ENCODE measurements at places on chromosomes 16 and 17. TPM values are rescaled to one million over a fixed set of nuclear protein-coding genes. Genes with fewer than 3 reads are reported as not detected.

HAGHL gene
- polyA plus RNA-seq = 2.5 TPM

MT1M gene
- not detected for polyA plus RNA-seq

TNFSF13 gene
- polyA plus RNA-seq = 32.2 TPM

CD300E gene
- not detected for polyA plus RNA-seq

KRT15 gene
- not detected for polyA plus RNA-seq

NPIPA5 gene
- not detected for polyA plus RNA-seq

PIK3R5 gene
- polyA plus RNA-seq = 14.3 TPM

CCL13 gene
- polyA plus RNA-seq = not detected

YPEL2 gene
- 32.8 TPM for polyA plus RNA-seq

NPIPB9 gene
- not detected for polyA plus RNA-seq

CKLF gene
- polyA plus RNA-seq = 80.7 TPM

HOXB8 gene
- polyA plus RNA-seq = not detected

CBFA2T3 gene
- polyA plus RNA-seq = 0.14 TPM

KRT24 gene
- polyA plus RNA-seq = not detected

CCL5 gene
- polyA plus RNA-seq = 12.6 TPM

ADAD2 gene
- polyA plus RNA-seq = not detected

MPV17L gene
- not detected for polyA plus RNA-seq

WBP2 gene
- polyA plus RNA-seq = 86.8 TPM

Data from naive B cell (primary cell).